ENCODE measurements at places on chromosomes 7 and 10.

- DNase-seq: no peak
Measured at GRCh38 chr10:7297094-7297493, 113.7 kb downstream of the SFMBT2 start.

DNA sequence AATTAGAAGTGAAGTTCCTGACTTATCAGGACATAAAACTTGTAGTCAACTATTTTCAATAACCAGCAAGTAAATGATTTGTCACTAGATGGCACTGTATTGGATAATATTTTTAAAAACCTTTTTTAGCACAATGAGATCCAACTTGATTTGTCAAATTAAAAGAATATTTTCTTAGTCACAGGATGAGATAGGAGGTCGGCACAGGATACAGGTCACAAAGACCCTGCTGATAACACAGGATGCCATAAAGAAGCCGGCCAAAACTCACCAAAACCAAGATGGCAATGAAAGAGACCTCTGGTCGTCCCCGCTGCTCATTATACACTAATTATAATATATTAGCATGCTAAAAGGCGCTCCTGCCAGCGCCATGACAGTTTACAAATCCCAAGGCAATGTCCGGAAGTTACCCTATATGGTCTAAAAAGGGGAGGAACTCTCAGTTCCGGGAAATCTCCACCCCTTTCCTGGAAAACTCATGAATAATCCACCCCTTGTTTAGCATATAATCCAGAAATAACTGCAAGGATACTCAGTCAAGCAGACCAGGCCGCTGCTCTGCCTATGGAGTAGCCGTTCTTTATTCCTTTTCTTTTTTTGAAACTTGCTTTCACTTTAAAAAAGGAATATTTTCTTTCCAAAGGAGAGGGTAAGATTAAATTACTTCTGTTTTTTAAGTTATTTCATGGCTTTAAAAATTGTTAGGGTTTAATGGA lies 255.7 kb upstream of the MKLN1 start:
- DNase-seq: peak; percentile 41

GRCh38 chr10:68895041-68895440 lies 6.1 kb upstream of the DDX50 start:
- no peak for DNase-seq

- DNase-seq: no peak
Measured at GRCh38 chr7:45066409-45066808, 22.4 kb downstream of the NACAD start.

- DNase-seq: no peak
Measured at GRCh38 chr7:2880874-2881533, 36.9 kb upstream of the GNA12 start.

DNA sequence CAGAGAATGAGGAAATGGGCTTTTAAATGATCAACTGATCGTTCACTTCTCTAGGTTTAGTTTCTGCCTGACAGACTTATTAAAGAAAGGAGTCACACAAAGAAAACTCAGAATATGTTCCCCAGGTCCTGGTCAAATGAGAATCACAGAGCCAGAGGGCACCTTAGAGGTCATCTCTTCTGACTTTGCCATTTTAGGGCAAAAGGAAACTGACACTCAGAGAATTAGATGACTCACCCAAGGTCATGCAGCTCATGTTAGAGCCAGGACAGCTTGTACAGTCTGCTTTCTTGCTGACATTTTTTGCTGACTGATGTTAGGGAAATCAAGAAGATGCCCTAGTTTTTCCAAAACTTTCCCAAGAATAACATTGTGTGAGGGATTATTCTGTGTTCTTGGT lies 312.7 kb upstream of the SP8 start:
- no peak for DNase-seq

DNA sequence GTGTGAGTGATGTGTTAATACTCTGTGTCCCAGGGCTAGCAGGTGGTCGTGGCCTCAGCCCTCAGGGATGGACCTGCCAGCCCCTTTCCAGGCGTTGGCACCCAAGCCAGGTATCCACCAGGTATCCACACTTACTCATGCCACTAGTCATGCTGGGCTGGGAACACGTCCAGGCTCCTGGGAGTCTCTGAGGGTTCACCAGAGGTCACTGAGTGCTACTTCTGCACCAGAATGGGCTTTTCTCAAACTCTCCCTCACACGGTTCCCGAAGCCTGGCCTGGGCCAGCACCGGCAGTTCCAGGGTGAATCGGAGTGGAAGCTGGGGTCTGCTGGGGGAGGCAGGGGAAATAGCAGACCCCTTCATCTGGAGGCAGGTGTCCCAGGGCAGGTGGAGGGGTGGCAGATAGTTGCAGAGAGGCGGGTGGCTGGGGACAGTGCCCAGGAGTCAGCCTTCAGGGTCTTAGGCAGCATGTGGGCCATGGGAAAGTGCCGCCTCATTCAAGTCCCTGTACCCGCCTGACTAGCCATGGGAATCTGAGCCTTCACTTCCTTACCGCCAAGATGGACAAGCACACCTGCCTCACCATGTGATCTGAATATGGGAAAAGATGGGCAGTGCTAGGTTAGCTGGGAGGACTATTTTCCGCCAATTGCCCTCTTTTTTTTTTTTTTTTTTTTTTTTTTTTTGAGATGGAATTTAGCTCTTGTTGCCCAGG lies 95.5 kb upstream of the GTF2I start:
- no peak for DNase-seq

DNA sequence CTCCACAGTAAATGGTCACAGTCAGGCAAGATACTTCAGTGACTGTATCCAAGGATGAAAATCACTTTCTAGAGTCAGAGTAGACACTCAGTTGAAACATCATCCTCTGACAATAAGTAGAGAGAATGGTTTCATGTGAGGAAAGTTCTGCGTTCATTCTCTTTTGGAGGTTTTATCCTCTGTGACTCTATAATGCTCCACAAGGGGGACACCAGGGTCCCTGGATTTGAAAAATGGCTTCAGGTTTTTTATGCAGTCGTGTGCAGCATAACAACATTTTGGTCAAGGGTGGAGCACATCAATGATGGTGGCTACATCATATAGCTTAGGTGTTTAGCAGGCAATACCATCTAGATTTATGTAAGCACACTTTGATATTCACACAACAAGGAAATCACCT lies 40.4 kb downstream of the TMEM168 start:
- no peak for DNase-seq

DNA sequence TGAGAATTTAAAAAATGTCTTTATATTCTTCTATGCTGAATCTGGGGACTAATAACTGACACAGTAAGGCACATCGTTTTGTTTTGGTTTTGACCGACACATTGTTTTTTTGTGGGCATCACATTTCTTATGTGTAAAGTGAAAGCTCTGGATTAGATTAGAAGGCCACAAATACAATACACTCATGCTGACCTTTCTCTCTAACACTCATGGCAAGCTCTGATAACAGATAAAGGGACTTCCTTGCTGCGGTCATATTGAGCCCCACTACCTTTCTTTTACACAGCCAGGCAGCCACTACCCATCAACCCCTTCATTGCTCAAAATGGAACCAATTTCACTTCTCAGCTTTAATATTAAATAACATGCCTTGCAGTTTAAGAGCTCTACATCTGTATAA lies 26.0 kb downstream of the PPP1R3A start:
- DNase-seq: no peak

GRCh38 chr10:70742537-70743429 lies 42.4 kb downstream of the TBATA start:
- DNase-seq: no peak

- DNase-seq: no peak
Measured at GRCh38 chr10:43258562-43259212, 8.2 kb downstream of the RASGEF1A start.

DNA sequence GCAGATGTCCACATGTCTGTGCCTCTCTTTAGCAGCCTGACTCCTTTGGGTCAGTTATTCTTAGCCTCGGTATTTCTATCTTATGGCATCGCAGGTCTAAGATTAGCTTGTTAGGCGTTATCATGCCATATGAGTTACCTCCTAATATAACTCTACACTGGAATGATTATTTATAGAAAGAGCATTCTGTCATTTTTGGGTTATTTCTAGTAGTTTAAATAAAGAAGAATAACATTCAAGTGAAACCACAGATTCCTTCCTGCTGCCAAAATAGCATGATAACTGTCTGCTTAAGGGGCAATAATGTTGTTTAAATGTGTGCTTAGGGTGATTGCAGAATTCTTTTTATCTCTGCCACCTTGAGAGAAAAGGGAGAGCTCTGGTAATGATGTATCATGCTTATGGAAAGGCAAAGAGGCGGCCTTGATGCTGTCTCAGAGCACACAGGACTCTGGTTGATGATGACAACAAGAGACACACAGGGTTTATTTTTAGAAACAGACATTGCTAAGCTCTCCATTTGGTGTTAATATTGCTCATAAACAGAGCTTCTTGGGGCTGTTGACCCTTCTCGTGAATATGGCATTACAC lies 10.4 kb downstream of the HDAC9 start:
- no peak for DNase-seq

- no peak for DNase-seq
Measured at GRCh38 chr10:88765816-88766215, 6.0 kb downstream of the LIPN start.

Data from NCI-H446 treated with DMSO at 0.1 percent for 48 hours (cell line).